ENCODE measurements at places on chromosomes 12 and 14.

DNA sequence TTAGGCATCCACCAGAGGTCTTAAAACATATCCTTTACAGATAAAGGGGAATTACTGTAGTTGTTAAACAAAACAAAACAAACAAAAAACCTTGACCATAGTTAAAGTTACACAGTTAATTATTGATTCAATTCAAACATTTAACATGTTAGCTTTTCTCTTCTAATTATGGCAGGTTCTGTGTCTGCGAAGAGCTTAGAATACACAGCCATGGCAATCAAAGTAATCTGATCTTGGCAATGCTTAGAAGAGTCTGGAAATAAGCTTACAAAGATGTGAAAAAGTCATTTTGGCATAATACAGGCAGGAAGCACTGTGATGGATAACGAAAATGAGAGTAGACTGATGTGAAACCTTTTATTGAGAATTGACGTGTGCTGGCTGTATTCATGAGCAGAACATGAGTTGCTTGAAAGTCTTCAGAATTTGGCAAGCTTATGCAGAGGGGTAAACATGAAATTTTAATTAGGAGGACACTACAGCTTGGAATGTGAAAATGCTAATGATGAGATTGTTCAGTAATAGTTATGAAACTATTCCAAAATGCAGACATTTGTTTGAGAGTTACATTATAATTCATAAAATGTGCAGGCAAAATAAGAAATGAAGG lies 629.6 kb downstream of the FSCB start:
- DNase-seq, result no peak

- DNase-seq, result no peak
Measured at GRCh38 chr12:49261721-49262120, 3.2 kb upstream of the TUBA1C start.

DNA sequence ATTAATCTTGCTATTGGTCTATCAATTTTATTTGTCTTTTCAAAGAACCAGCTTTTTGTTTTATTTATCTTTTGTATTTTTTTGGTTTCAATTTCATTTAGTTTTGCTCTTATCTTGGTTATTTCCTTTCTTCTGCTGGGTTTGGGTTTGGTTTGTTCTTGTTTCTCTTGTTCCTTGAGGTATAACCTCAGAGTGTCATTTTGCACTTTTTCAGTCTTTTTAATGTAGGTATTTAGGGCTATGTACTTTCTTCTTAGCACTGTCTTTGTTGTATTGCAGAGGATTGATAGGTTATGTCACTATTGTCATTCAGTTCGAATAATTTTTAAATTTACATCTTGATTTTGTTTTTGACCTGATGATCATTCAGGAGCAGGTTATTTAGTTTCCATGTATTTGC lies 92.7 kb upstream of the DCD start:
- DNase-seq, result no peak

- DNase-seq, result no peak
Measured at GRCh38 chr14:62889364-62889763, 155.9 kb downstream of the KCNH5 start.
